Fibroblast of mammary gland (primary cell): ENCODE measurements at places on chromosomes 5 and 9.

DNA sequence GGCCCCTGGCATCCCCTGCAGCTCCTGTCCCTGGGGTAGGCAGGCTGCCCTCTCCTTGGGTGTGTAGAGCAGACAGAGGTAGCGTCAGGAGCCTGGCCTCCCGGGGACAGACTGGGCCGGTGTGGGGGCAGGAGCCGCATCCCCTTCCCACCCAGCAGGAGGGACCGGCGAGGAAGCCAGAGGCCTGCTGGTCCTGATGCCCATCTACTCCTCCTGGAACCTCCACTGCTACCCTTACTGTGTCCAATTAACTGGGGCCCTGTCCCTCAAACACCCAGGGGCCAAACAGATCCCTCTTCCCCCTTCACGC is 15.6 kb downstream of the RALGDS start:
- DNase-seq: no peak

- DNase-seq: no peak
Measured at GRCh38 chr5:158011422-158011821, 152.5 kb upstream of the CLINT1 start.

DNA sequence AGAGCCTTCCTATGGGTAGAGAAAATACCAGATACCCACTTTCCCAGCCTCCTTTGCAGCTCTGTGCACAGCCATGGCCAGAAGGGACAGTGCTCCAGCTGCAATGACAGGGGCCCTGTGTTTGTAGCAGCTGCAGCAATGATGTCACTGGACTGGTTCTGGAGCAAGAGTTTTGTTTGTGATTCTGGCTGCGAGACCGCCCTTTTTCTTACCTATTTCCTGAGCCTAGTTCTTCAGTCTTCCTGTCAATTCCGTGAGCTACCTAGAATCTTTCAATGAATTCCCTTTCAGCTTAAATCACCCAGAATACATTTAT is 10.0 kb upstream of the BOD1 start:
- DNase-seq: no peak

DNA sequence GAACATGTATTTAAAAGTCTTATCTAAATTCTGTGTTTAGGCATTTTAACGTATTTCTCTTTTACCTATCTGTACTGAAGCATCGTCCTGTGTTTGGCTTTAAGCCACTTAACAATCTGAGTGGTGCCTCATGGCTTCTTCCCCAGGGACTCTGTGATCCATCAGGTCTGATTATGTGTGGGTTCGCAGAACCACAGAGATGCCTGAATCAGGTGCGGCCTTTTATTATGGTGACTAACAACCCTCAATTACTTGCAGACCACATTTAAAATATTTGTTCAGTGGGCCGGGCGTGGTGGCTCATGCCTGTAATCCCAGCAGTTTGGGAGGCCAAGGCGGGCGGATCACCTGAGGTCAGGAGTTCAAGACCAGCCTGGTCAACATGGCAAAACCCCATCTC is 39.6 kb upstream of the SAP30L start:
- peak; percentile 34 for DNase-seq

- peak; percentile 30 for DNase-seq
Measured at GRCh38 chr5:179211068-179211467, 134.2 kb downstream of the ADAMTS2 start.

GRCh38 chr5:37833990-37834389 is 5.9 kb downstream of the GDNF start:
- DNase-seq: no peak

DNA sequence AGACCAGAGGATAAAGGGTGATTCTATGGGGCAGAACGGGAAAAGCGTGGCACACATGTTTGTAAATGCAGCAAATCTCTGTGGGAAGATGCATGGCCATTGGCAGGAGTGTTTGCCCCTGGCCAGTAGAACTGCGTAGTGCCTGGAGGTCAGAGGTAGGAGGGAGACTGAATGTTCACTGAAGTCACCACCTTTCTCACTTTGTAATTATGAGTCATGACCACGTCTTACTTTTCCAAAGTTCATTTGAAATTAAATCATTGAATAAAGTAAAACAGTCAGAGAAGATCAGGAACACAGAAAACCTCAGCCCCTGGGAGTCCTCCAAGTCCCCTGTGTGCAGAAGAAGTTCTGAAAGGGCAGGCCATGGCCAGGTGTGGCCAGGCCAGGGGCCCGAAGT is 4.6 kb downstream of the PTGES start:
- peak; percentile 88 for DNase-seq

GRCh38 chr9:129113645-129114304 is 2.6 kb downstream of the PTPA start:
- no peak for DNase-seq

DNA sequence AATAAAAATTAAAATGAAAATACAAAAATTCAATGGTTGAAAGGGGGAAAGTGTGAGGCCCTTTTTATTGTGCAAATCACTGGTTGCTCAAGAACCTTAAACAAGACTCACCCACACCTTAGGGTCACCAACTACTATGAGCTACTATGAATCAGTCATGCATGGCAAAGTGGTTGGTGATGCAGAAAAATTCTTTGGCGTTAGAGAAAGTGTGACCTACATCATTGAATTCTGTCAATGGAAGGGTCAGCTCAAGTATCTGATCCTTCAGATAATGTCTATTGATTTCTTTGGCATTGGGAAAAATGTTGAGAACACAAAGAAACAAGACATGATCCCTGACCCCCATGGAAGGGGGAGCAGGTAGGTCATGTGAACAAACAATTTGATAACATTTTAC is 149.7 kb upstream of the ADCY2 start:
- no peak for DNase-seq

GRCh38 chr9:135704483-135704882 is 2.5 kb downstream of the KCNT1 start:
- DNase-seq: no peak

DNA sequence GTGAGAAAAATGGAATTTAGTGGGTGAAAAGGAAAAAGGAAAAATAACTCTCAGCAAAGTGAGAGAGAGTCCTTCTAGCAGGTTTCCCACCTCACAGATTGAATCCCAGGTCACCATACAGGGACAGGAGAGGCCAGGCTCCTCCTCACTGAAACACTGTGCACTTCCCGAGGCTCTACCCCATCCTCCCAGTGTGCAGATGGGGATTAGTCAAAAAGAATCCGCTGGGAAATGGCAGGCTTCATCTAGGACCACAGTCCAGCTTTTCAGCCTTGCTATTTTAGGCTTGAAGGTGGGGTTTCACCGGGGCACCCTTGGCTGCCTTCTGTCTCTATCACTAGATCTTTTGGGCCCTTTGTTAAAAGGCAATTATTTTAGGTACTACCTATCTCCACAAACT is 47.8 kb downstream of the YIPF5 start:
- no peak for DNase-seq

GRCh38 chr9:3916984-3917383 is 382.9 kb downstream of the GLIS3 start:
- peak; percentile 73 for DNase-seq

- no peak for DNase-seq
Measured at GRCh38 chr5:154189256-154189818, 1.2 kb upstream of the GALNT10 start.

DNA sequence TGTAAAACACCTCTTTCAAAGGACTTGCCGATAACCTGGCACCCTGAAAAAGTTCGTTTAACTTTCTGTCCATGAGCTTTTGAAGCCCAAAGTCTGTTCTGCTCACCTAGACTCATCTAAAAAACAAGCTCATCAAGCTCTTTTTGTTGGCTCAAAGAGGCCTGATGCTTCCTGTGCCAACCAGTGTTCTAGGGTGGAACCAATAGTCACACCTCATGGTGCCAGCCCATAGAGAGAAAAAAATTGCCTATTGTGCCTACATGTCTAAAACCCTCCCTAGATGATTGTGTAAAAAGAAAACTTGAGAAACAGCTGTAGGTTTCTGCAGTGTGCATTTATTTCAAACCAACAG is 4.7 kb downstream of the SH3RF2 start:
- no peak for DNase-seq

GRCh38 chr9:5443850-5444249 is 6.1 kb upstream of the PLGRKT start:
- DNase-seq: no peak

GRCh38 chr5:160286947-160287346 is 25.4 kb downstream of the CCNJL start:
- DNase-seq: no peak

GRCh38 chr5:78614816-78615215 is 33.8 kb downstream of the LHFPL2 start:
- no peak for DNase-seq

DNA sequence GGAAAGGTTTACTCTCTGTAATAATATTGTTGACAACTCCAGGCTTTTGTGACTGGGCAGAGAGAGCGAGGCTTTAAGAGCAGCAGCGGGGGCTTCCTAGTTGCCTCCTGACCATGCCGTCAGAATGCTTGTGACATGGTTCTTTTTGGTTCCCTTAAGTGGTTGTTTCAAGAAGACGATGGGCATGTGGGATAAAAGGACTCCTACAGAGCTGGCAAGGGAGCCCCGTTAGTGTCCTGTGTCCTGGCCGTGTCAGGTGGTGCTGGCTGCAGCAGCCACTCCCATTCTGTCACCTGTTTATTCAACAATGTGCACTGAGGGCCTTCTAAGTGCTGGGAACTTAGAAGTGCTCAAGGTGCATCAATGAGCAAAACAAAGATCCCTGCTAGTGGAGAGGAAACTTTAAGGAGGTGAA is 19.7 kb downstream of the LCP2 start:
- DNase-seq: no peak

DNA sequence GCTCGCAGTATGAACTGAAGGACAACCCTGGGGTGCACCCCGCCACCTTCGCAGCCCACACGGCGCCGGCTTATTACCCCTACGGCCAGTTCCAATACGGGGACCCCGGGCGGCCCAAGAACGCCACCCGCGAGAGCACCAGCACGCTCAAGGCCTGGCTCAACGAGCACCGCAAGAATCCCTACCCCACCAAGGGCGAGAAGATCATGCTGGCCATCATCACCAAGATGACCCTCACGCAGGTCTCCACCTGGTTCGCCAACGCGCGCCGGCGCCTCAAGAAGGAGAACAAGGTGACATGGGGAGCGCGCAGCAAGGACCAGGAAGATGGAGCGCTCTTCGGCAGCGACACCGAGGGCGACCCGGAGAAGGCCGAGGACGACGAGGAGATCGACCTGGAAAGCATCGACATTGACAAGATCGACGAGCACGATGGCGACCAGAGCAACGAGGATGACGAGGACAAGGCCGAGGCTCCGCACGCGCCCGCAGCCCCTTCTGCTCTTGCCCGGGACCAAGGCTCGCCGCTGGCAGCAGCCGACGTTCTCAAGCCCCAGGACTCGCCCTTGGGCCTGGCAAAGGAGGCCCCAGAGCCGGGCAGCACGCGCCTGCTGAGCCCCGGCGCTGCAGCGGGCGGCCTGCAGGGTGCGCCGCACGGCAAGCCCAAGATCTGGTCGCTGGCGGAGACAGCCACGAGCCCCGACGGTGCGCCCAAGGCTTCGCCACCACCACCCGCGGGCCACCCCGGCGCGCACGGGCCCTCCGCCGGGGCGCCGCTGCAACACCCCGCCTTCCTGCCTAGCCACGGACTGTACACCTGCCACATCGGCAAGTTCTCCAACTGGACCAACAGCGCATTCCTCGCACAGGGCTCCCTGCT is 3.8 kb downstream of the IRX1 start:
- peak; percentile 29 for DNase-seq

DNA sequence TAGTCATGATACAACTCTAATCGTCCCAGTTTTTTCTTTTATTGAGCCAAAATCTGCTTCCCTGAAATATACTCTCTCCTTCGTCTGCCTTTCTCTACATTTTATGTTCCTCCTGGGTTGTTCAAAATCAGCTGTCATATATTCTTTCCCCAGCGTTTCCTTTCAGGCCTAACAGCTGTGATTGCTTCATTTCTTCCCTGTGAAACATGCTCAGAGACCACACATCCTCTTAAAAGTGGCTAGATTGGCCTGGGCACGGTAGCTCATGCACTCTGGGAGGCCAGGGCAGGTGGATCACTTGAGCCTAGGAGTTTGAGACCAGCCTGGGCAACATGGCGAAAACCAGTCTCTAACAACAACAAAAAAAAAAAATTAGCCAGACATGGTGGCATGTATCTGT is 25.1 kb downstream of the NFX1 start:
- no peak for DNase-seq

DNA sequence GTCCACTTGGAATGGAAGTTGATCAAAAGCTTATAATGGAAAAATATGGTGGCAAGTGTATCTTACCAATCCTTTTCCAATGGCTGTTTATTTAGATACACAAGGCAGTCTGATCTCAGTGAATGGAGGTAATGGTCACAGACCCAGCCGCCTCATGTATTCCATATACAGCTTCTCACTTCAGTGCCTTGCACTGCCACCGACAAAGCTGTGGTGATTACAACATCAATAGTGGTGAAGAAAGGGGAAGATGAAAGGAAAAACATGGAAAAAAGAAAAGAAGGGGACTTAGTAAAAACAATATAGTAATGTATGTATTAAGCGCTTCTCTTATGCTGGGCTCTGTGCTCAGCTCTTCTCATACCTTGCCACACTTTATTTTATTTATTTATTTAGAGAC is 297.3 kb upstream of the RASA1 start:
- no peak for DNase-seq

DNA sequence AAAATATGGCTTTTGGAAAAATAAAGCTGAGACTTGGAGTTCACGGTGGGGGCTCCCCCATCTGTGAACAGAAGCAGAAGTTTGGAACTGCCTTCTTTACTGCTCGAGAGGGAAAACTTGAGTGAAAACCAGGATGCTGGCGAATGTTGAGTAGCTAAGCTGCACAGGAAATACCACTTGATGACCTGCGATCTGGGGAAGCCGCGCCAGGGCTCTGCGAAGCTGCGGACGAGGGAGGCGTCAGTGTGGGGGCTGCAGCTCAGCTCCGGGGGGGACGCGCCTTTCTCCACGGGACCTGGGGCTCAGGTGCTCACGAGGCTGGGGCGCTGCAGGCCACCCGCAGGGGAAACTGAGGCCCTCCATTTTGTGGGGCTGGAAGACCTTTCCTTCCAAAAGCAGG is 62.3 kb downstream of the TENT4A start:
- DNase-seq: no peak

DNA sequence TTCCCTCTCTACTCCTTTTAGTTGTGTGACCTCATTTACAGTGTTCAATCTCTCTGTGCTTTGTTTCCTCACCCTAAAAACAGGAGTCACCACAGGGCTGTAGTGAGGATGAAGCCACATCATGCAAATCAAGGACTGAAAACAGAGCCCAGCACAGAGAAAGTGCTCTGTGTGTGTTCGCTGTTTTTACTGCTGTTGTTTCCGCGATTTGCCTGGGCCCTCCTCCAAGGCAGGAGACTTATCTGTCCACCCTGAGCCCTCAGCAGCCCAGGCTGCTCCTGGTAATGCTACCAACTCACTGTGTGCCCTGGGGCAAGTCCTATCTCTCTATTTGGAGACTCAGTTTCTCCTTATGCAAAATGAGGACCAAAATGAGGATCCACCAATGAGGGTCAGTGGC is 87.2 kb upstream of the NEURL1B start:
- no peak for DNase-seq

GRCh38 chr5:127311349-127311748 is 20.8 kb downstream of the MEGF10 start:
- no peak for DNase-seq

DNA sequence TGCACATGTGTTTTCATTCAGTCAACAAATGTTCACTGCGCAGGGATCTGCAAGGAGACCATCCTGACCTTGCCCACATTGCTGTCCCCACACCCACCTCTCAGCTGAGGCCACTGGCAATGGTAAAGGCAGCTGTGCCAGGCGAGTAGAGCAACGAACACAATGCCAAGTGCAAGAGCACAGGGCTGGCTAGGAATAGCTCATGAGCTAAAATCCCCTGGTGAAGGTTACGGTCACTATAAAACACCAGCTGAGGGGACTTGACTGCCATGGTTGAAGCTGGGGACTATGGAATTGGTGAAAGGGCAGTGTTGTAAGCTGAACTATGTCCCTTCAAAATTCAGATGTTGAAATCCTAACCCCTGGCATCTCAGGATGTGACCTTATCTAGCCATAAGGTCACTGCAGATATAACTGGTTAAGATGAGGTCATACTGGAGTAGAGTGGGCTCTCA is 96.1 kb downstream of the OTULIN start:
- no peak for DNase-seq
